ENCODE measurements at places on chromosomes 3 and 15.

DNA sequence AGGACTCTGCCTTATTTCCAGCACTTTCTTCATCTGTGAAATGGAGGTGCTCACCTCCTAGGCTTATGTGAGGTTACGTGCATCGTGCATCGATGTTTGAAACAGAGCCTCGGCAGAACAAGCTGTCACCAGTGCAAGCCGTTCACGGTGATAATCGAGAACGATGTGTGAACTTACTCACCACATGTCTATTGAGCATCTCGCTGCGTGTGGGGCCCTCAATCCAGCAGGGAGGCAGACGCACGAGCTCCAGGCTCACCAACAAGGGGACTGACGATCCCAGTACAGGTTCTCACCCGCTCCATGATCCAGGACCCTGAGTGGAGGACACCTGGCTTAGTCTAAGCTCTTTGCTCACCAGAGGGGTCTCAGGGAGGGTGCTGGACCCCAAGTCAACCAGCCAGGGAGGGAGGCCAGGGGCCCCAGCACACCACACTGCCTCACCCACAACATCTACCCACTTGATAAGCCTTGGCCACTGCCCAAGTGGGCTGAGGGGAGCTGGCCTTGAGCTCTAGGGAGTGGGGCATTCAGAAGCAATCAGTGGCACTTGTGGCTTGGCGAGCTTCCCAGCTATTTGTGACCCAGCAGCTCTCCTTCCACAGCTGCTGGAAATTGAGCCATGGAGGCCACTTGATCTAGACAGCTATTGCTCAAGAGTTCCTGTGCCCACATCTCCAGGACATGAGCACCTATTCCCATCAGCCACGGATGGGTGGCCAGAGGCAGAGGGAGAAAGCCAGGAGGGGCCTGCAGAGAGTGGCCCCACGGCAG lies 34.4 kb upstream of the SLC6A1 start:
- DNase-seq: no peak

GRCh38 chr15:78319588-78319987 lies 20.2 kb upstream of the SKIC8 start:
- no peak for DNase-seq

- DNase-seq: no peak
Observed at GRCh38 chr15:80769829-80770705, 9.1 kb upstream of the CEMIP start.

- DNase-seq: no peak
Observed at GRCh38 chr3:188641076-188641475, 487.1 kb downstream of the LPP start.

- DNase-seq: no peak
Observed at GRCh38 chr3:150107429-150108175, 136.9 kb upstream of the PFN2 start.

DNA sequence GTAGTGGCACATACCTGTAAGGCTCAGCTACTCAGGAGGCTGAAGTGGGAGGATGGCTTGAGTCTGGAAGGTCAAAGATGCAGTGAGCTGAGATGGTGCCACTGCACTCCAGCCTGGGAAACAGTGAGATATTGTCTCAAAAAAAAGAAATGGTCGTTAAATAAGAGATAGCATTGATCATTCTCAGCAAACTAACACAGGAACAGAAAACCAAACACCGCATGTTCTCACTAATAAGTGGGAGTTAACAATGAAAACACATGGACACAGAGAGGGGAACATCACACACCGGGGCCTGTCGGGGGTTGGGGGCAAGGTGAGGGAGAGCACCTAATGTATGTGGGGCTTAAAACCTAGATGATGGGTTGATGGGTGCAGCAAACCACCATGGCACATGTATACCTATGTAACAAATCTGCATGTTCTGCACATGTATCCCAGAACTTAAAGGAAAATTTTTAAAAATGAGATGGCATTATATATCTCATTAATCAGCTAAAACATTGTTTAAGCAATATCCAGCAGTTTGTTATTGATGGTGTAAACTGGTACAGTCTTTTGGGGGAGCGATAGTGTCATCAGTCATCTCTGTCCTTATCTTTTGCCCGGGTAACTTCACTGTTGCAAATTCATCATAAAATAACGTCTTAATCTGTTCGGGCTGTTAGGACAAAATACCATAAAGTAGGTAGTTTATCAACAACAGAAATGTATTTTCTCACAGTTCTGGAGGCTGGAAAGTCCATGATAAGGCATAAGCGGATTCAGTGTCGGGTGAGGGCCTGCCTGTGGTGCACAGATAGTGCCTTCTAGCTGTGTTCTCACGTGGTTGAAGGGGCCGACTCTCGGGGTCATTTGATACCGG lies 1.7 kb upstream of the MAN2A2 start:
- DNase-seq: no peak

- DNase-seq: no peak
Observed at GRCh38 chr3:41111011-41111410, 88.3 kb upstream of the CTNNB1 start.

GRCh38 chr3:43298292-43298691 lies 12.0 kb downstream of the SNRK start:
- DNase-seq: no peak

DNA sequence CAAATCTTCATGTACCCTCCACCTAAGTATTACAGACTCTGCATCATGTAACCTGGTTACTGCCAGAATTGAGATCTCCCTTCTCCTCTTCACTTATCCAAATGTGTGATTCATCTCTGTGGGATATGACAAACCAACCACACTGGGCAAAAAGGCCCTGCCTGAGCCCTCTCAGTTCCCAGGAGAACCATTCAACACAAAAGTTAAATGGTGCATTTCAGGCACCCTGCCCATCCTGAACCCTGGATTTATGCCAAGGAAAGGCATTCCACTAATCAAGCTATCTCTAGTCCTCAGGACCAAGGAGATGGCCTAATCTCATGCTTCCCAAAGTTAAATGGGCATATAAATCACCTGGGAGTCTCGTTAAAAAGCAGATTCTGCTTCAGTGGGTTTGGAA lies 108.5 kb downstream of the TNIK start:
- DNase-seq: no peak

DNA sequence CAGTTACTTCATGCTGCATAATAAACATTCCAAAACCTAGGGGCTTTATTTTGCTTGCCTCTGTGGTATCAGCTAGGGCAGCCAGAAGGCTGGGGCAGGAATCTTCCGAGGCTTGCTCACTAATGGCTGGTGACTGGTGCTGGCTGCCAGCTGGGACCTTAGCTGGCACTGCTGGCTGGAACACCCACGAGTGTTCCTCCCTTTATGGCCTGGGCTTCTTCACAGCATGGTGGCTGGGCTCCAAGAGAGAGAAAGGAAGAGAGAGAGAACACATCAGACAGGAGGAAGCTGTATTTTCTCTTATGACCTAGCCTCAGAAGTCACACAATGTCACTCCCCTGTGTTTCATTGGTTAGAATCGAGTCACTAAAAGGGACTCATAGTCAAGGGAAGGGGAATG lies 23.9 kb upstream of the CDCP1 start:
- no peak for DNase-seq

GRCh38 chr3:186057594-186057993 lies 51.3 kb downstream of the ETV5 start:
- DNase-seq: no peak

- DNase-seq: no peak
Observed at GRCh38 chr15:97597801-97598200, 362.7 kb upstream of the ARRDC4 start.

- DNase-seq: no peak
Observed at GRCh38 chr3:161199926-161200325, 21.2 kb upstream of the NMD3 start.

DNA sequence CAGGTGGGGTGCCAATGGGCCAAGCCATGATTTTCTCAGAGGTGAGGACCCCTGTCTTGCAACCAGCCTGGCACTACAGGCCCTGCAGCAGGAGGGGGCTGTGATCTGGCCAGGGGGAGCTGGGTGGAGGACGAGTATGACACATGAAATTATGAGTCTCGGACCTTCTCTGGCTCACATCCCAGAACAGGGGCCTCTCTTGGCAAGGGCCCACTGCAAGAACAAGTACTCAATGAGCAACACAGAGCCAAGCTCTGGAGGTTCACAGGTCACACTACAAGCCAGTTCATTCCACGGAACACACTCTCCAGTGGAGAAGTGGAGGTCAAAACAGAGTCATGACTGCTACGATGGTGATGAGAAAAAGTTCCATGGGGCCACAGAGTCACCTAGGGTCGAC lies 28.3 kb downstream of the CCDC32 start:
- DNase-seq: no peak
